ENCODE measurements at places on chromosomes 6 and 20. TPM values are rescaled to one million over a fixed set of nuclear protein-coding genes. Genes with fewer than 3 reads are reported as not detected.

CALHM5 gene
- 4.4 TPM for total RNA-seq

JPH2 gene
- 0.66 TPM for total RNA-seq

DNA sequence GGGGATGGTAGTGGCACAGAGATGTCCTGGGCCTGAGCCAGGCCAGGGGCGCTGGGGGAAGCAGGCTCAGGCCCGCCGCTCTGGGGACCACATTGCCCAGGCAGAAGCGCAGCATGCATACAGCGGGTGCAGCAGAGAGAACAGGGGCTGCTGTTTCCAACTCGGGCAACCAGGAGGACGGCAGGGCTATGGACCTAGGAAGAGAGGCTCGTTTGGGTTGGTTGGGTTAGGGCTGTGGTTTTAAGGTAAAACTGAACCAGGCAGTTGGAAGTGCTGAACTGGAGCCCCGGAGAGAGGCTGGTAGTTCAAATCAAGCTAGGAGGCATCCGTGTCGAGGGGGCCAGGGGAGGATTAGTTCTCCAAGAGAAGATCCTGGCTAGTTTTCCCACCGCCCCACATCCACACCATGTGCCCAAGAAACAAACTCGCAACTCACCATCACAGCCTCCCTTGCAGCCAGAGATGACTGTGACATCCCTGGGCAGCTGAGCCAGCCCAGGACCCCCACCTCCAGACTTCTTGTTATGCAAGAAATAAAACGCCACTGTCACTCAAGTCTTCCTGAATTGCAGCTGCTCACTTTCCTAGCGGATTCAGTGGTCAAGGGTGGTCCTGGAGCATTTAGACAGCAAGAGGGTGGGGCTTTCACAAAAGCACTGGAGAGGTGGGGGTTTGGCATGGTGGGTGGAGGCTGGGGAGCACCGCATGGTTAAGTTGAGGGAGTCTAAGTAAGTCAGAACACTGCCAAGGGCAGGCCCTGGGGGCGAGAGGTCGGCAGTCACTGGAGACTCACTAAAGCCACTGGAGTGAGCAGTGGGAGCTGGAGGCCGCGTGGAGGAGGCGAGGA is 161.2 kb downstream of the GRM4 start:
- H3K36me3 ChIP-seq, result no peaks in the 10 kb centered on the region
- H3K4me3 ChIP-seq, result no peak overlapping the region
- no peak for DNase-seq
- no peaks in the 10 kb centered on the region for H3K27me3 ChIP-seq
- H3K27ac ChIP-seq, result no peak overlapping the region
- H3K4me1 ChIP-seq, result no peaks in the 10 kb centered on the region

DNA sequence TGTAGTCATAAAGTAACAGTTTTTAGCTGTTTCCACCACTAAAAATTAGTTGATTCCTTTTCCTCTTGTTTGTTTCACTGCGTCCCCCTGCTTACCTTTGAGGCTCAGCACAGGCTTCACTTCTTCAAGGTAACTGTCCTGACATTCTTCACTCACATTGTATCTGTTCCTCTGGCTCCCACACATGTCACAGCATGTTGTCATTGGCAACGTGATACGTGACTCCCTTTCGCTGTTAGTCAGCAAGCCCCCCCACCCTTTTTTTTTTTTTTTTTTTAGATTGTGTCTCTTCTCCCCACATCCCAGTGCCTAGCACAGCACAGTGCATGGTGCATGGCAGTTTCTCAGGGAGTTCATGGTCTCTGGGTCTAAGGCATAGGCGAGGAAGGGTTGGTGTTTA is 13.3 kb downstream of the VAPB start:
- peaks cover 2% of the 10 kb centered on the region for H3K4me1 ChIP-seq
- no peak overlapping the region for H3K4me3 ChIP-seq
- H3K27me3 ChIP-seq, result no peaks in the 10 kb centered on the region

- H3K4me1 ChIP-seq, result peaks cover 15% of the 10 kb centered on the region
- H3K27ac ChIP-seq, result peak overlapping the region; percentile 83
- H3K36me3 ChIP-seq, result peaks cover 6% of the 10 kb centered on the region
- DNase-seq, result no peak
These were observed 646 bp downstream of the HMGA1 start for GRCh38 chr6:34237316-34237721.

- H3K27me3 ChIP-seq, result no peaks in the 10 kb centered on the region
- H3K27ac ChIP-seq, result peak overlapping the region; percentile 49
- H3K4me1 ChIP-seq, result peaks cover 7% of the 10 kb centered on the region
- DNase-seq, result peak; percentile 30
These were observed 631 bp downstream of the MDGA1 start for GRCh38 chr6:37696841-37697662.

PDYN gene
- total RNA-seq, result not detected
